ENCODE measurements at places on chromosomes 3 and 15.

- no peak for DNase-seq
Measured at GRCh38 chr3:168598250-168598649, 502.5 kb upstream of the GOLIM4 start.

DNA sequence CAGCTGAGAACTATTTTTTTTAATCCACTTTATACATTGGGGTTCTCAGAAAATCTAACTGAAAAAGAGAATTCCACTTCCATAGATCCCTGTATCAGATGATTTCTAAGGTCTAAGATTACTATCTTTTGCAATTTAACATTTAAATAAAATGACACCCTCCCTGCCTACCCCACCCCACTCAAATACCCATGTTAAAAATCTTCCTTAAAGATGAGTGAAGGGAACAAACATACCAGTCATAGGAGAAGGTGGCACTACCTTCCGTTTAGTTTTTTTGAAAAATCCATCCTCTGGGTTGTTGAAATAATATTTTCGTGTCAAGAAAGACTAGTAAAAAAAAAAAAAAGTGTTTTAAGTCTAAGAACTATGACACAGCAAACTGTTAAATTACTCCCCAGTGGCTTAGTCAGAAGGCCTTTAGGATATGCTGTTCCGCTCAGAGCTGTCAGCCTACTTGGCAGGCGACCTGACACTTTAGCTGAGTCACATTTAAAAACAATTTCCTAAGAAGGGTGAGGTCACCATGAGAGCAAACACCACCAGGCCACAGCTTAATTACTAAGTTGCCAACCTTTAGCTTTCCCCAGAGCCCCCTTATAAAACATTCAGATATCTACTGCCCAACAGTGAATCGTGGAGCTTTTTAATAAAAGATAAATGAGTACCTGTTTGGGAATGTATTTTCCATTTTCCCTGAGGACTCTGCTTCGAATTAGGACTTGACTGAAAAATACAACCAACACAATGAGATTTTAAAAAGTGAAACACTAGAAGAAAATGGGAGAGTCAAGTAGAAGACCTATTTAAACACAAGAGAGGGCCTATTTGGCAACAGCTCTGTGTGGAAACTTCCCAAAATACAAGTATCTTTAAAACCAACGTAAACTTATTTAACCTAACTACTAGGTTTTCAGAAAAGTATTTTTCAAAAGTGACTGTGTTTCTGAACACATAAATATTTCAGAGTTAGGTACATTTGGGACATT, 9.6 kb downstream of the EMC3 start:
- no peak for DNase-seq

DNA sequence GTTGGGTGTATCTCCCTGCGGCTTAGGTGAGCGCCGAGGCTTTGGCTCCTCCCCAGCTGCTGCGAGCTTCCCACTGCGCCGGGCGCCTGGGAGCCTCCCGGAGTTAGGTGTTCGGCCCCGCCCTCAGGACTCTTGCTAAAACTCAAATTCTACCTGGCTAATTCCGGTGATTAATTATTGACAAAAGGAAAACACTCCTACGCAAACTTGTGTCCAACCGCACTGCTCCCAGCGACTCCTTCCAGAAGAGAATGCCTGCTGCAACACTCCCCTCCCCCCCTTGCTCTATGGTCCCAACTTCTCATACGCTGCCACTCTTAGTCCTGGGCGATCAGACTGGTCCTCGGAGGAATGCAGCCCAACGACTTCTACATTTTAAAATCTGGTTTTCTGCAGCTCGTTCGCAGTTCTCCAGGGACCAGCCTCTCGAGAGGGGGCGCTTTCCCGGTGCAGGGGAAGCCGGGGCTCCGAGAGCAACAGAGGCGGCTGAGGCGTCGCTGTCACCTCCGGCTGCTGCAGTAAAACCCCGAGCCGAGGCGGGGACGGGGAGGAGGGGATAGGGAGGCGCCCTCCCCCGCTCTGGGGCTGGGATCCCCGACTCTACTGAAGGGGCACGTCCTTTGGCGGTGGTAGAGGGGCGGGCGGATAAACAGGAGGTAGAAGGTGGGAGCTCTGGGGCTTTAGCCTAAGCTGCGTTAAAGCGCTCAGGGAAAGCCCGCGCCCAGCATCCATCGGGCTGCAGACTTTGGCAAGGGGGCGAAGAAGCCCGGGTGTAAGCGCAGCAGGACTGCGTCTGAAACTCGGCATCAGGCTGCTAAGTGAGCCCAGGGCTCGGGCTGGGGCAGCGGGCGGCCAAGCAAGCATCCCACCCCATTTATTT, at the start of gene SPTSSB:
Gene SPTSSB (minus strand): TSS at position 77 of the 880 bp plus-strand sequence. CDS start 25,194 bp downstream, outside the sequence.
- DNase-seq: peak; percentile 40

GRCh38 chr15:38073178-38073946, 138.9 kb downstream of the TMCO5A start:
- peak; percentile 40 for DNase-seq

GRCh38 chr3:193506921-193507320, 47.8 kb downstream of the ATP13A4 start:
- no peak for DNase-seq

- no peak for DNase-seq
Measured at GRCh38 chr3:41276191-41276590, 76.9 kb downstream of the CTNNB1 start.

- DNase-seq: no peak
Measured at GRCh38 chr3:124860599-124860998, 26.6 kb downstream of the ITGB5 start.

DNA sequence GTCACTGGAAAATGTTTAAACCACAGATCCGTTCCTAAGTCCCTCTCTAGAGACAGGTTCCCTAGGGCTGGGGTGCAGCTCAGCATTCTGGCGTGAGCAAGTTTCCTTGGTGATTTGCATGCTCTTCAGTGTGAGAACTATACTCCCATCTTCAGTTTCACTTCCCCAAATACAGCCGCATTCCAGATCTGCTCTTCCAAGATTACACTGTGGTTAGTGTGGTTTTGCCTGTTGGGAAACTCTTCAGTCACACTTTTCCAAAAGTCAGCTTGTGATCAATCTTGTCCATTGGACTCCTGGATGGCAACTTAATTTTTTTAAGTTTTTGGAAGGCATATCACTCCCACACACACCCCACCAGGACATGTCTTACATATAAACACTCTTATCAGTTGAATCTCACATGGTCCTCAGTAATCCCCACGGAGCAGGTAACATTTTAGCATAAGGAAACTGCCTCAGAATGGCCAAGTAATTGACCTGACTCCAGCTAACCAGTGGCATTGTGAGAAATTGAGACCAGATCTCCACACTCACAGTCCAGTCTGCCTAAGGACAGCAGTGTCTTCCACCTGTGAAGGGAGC, 33.5 kb upstream of the PTPN23 start:
- DNase-seq: no peak

- DNase-seq: no peak
Measured at GRCh38 chr3:170532573-170532972, 53.3 kb downstream of the SLC7A14 start.

DNA sequence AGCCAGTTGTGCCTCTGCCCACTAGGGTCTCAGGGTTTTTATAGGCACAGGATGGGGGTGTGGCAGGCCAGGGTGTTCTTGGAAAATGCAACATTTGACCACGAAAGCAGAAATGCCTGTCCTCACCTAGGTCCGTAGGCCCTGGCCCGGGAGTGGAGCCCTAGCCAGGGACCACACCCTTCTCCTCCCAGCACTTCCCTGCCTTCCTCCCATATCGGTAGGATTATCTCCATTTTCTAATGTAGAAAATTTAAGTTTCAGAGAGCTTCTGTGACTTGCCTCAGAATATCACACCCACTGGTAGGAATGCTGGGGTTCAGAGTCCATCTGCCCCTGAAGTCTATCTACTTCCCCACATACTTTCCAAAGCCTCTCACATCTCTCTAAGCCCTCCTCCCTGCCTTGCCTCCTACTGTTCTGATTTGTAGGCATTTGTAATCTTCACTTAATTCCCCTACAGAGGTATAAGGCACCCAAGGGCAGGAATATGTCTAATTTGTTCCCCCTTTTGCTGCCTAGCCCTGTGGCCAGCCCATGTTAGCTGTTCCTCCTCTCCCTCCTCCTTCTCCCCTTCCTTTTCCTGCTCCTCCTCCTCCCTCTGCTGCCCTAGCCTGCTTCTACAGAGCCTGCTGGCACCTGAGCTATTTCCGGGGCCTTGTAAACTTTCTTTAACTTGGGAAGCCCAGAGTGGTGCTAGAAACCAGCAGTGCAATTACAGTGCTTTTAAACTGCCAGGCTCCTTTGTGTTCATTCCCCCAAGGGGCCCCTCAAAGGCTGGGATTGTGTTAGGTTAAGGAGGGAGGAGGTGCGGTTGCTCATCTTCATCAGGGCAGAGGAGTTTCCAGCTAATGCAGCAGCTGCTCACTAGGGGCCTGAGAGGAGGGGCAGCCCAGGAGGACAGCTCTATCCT, 71.1 kb downstream of the MRPL46 start:
- DNase-seq: no peak

- DNase-seq: no peak
Measured at GRCh38 chr3:11328196-11328945, 56.2 kb downstream of the ATG7 start.

GRCh38 chr3:188624828-188625227, 470.9 kb downstream of the LPP start:
- no peak for DNase-seq

DNA sequence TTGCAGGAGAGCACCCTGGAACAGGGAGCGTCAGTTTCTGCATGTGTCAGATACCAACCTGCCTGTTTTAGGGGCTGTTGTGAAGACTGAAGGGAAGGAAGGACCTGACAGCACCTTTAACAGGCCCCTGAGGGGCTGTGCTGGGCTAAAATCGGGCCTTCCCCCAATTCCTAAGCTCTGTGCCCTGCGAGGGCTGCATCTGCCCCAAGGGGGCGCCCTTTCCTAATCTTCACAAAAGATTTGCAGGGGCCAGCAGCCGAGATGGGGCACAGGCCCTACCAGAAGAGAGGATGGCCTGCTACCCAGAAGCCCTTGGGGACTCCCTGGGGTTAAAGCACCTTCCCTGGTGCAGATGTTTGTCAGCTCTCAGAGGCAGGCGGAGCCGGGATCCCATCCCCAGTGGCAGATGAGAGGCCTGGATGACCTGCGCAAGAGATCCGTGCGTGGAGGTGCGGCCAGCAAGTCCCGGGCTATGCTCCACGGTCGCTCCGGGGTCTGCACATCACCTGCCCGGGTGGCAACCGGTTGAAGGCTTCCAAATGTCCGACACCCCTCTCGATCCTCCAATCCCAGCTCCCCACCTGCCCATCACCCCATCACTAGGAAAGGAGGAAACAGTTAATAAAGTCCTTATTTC, 53.6 kb downstream of the RHCG start:
- DNase-seq: no peak

DNA sequence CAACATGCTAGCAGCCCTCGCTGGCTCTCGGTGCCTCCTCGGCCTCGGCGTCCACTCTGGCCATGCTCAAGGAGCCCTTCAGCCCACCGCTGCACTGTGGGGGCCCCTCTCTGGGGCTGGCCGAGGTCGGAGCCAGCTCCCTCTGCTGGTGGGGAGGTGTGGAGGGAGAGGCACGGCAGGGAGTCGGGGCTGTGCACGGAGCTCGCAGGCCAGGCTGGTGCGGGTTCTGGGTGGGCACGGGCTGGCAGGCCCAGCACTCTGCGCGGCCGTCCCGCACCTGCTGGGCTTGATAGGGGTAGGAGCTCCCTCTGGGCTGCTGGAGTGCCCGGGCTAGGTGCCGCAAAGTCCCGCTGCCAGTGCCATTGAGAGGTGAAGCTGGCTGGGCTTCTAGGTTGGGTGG, 251.0 kb downstream of the SQOR start:
- DNase-seq: no peak

Measured in left renal pelvis (tissue), 4 donors.